ENCODE measurements at places on chromosomes 7 and 10. TPM values are rescaled to one million over a fixed set of nuclear protein-coding genes. Genes with fewer than 3 reads are reported as not detected.

DNA sequence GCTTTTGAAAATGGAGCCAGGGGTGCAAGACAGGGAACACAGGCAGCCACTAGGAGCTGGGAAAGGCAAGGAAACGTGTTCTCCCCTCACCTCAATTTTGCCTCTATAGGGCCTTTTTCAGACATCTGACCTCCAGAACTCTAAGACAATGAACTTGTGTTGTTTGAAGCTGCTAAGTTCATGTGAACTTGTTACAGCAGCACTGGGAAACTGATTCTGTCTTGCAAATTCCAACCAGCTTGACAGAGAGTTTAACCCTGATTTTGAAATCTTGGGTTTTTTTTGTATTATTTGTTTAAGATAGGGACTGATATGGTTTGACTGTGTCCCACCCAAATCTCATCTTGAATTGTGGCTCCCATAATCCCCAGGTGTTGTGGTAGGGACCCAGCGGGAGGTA, 852.9 kb downstream of the LRMDA start:
- no peak for DNase-seq

GRCh38 chr10:3790858-3791257, 5.8 kb upstream of the KLF6 start:
- no peak for DNase-seq

Gene GPR146
- total RNA-seq: 25.5 TPM

DNA sequence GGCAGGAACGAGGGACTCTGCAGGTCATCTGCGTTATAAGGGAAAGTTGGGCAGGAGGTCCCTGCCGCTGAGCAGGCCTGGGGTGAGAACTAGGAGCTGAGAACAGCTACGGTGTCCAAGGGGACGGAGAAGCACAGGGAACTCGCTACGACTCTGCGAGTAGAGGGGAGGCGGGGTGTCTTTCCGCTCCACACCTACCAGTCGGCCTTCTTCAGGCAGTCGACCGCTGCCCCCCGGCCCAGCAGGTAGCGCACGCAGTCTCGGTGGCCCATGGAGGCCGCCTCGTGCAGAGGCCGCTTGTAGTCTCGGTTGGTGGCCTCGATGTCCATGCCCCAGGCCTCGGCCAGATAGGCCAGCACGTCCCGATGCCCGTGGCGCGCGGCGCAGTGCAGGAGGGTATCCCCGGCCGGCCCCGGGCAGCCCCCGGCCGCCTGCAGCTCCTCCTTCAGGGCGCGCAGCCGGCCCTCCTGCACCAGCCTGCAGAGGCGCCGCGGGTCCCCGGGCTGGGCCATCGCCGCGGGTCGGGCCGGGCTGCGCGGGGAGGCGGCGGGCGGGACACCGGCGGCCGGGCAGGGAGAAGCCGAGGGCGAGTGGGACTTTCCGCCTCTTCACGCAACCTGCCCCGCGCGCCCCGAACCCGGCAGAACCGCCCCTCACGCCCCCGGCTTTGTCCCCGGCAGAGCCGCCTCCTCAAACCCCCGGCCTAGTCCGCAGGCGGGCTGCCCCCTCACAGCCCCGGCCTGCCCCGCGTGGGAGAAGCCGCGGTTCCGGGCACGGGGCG, 660 bp downstream of the ANKRD16 start:
- peak; percentile 42 for DNase-seq

Gene RTKN2
- total RNA-seq: under 0.01 TPM

GRCh38 chr10:11186374-11186773, 168.7 kb downstream of the CELF2 start:
- no peak for DNase-seq

Gene CALCR
- total RNA-seq: not detected

Gene NPFFR1
- total RNA-seq: not detected
